Fibroblast of villous mesenchyme (primary cell): ENCODE measurements at places on chromosomes 11 and 22. TPM values are rescaled to one million over a fixed set of nuclear protein-coding genes. Genes with fewer than 3 reads are reported as not detected.

PDGFD gene
- 4.8 and 6.9 TPM in 2 replicates for total RNA-seq

OLFML1 gene
- 1.9 and 2.2 TPM in 2 replicates for total RNA-seq

GAB4 gene
- total RNA-seq: not detected in 2 replicates

KBTBD4 gene
- 18.7 and 24.2 TPM in 2 replicates for total RNA-seq

ZNRF3 gene
- total RNA-seq: 1.7 and 3.9 TPM in 2 replicates

OTOG gene
- not detected in 2 replicates for total RNA-seq

GGT5 gene
- total RNA-seq: 0.97 and 2.2 TPM in 2 replicates

SWAP70 gene
- total RNA-seq: 52.8 and 63.0 TPM in 2 replicates

SLC22A25 gene
- not detected in 2 replicates for total RNA-seq

CAVIN3 gene
- total RNA-seq: 142 and 374 TPM in 2 replicates

DCDC1 gene
- under 0.01 and 0.43 TPM in 2 replicates for total RNA-seq

MS4A6E gene
- not detected in 2 replicates for total RNA-seq

CCDC89 gene
- 2.6 and 3.9 TPM in 2 replicates for total RNA-seq

THY1 gene
- 194 and 284 TPM in 2 replicates for total RNA-seq

PATE4 gene
- not detected in 2 replicates for total RNA-seq

FOLH1 gene
- total RNA-seq: not detected in 2 replicates

CNTN5 gene
- total RNA-seq: under 0.01 and 0.32 TPM in 2 replicates

OTUB1 gene
- 36.4 and 38.0 TPM in 2 replicates for total RNA-seq

RCOR2 gene
- 1.7 and 3.2 TPM in 2 replicates for total RNA-seq

OR8G1 gene
- total RNA-seq: under 0.01 TPM in 1 of 2 replicates, not detected in the other

UPK3A gene
- total RNA-seq: not detected in 2 replicates

C11orf42 gene
- under 0.01 TPM in 1 of 2 replicates, not detected in the other for total RNA-seq

TSKU gene
- total RNA-seq: 18.6 and 20.9 TPM in 2 replicates

TMEM86A gene
- 0.32 and 0.43 TPM in 2 replicates for total RNA-seq

LMNTD2 gene
- 1.6 and 2.2 TPM in 2 replicates for total RNA-seq

SLC29A2 gene
- 0.64 and 0.86 TPM in 2 replicates for total RNA-seq

BARX2 gene
- total RNA-seq: not detected in 2 replicates

CSNK2A3 gene
- total RNA-seq: 2.3 and 3.9 TPM in 2 replicates

ZNF280B gene
- total RNA-seq: 1.6 and 1.7 TPM in 2 replicates

HBB gene
- total RNA-seq: not detected in 2 replicates

IFITM2 gene
- total RNA-seq: 38.4 and 107 TPM in 2 replicates

CHRNA10 gene
- total RNA-seq: 0.86 and 0.97 TPM in 2 replicates

ACRV1 gene
- total RNA-seq: not detected in 2 replicates

OR52N4 gene
- total RNA-seq: not detected in 2 replicates

NOX4 gene
- total RNA-seq: 5.2 and 9.3 TPM in 2 replicates

CYP2D6 gene
- under 0.01 and 0.32 TPM in 2 replicates for total RNA-seq

PNPLA5 gene
- not detected in 2 replicates for total RNA-seq

GVQW3 gene
- total RNA-seq: 1.7 and 4.2 TPM in 2 replicates

PYGM gene
- 0.64 and 1.7 TPM in 2 replicates for total RNA-seq

FGF3 gene
- not detected in 2 replicates for total RNA-seq

OR51V1 gene
- not detected in 2 replicates for total RNA-seq

SCN4B gene
- total RNA-seq: not detected in 2 replicates

OR2AG1 gene
- not detected in 2 replicates for total RNA-seq

TMEM151A gene
- total RNA-seq: under 0.01 TPM in 1 of 2 replicates, not detected in the other
